ENCODE measurements at places on chromosomes 7 and 10. TPM values are rescaled to one million over a fixed set of nuclear protein-coding genes. Genes with fewer than 3 reads are reported as not detected.

HUS1 gene
- 9.6 TPM for total RNA-seq

- DNase-seq, result no peak
Observed at GRCh38 chr10:98235846-98236245, 32.1 kb downstream of the LOXL4 start.

GRCh38 chr7:54874804-54875203 is 115.8 kb upstream of the SEC61G start:
- no peak for DNase-seq

GRCh38 chr10:32957341-32958084 is 517 bp downstream of the ITGB1 start:
- peak; percentile 51 for DNase-seq

SEMA3A gene
- 10.4 TPM for total RNA-seq

GRCh38 chr7:151137791-151138152 is 29.7 kb downstream of the GBX1 start:
- DNase-seq, result no peak

DNA sequence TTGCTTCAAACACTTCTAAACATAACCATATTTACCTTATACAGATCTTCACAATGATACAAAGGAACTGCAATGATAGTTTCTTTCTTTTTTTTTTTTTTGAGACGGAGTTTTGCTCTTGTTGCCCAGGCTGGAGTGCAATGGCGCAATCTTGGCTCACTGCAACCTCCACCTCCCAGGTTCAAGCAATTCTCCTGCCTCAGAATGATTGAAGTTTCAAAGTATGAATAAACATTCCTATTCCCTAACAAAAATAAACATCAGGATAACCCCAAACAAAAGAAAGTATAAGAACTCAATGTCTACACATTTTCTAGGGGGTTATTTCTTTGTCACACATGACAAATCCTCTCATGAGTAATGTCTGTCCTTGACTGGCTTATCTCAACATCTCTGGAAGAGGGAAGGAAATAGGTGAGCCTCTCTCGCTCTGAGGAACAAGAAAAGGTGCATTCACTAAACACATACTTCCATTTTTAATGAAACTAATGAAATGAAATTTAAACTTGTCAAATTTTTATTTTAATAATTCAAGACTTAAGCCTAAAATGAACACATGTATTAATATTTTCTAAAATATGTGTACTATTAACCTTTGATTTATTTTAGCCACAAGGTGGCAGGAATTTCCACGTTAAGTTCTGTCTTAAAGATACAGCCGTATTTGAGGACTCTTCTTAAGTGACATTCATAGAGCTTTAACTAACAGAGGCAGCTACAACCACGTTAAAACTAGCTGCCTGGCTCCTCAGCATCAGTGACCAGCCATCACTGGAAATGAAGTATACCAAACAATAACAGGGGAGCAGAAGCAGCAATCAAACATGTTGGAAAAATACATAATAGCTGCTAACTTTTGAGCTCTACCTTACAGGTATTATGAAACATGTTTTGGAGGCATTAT is 58.3 kb downstream of the MALSU1 start:
- peak; percentile 61 for DNase-seq

DNA sequence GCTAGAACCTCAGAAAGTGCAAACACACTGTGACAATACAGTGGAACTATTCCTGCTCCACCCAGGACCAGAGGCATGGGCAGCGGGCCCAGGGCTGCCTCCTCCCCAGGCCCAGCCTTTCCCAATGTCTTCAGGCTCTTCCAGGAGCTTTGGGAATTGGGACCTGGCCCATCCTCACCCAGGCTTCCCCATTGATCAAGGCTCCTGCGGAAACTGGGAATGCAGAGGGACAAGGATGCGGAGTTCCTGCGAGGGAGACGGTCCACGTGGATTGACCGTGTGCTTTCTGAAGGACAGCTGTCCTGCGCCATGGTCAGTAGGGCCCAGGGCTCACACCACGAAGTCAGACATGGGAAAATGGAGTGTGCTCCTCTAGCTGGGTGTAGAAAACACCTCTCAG is 56.6 kb downstream of the CSGALNACT2 start:
- no peak for DNase-seq

- no peak for DNase-seq
Observed at GRCh38 chr10:10910634-10911033, 107.0 kb upstream of the CELF2 start.

CPA2 gene
- 1.9 TPM for total RNA-seq

- DNase-seq, result no peak
Observed at GRCh38 chr7:151456782-151457181, 16.8 kb upstream of the CRYGN start.

FAM25G gene
- not detected for total RNA-seq

MTG1 gene
- total RNA-seq, result 40.4 TPM

KCND2 gene
- 3.4 TPM for total RNA-seq

DNA sequence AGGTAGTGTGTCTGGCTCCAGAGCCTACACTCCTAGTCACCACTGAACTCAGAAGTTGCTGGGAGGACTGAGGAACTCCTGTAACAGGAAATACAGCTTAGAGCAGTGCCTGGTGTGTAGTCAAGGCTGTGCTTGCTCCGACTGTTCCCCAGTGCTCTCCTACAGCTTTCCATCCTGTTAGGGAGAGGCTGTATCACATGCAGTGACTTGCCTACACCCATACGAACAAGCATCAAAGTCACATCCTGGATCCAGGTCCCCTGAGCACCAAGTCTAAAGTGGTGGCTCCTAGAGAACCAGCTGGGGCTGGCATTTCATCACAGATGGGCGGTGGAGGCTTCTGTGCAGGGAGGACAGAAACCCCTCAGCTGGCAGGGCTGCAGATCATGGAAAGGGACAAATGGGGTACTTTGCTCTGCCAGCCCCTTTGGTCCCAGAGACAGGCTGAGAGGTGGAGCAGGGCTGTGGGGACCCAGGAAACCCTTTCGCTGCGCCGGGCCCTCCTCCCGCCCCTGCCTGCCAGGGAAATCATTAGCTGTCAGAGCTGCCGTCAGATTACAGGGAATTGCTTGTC is 7.7 kb downstream of the ASB10 start:
- no peak for DNase-seq

ASB13 gene
- 7.0 TPM for total RNA-seq

GRCh38 chr7:26789481-26790184 is 74.8 kb downstream of the SKAP2 start:
- DNase-seq, result no peak

PKD2L1 gene
- not detected for total RNA-seq

GRCh38 chr7:152136686-152137085 is 111.2 kb downstream of the GALNT11 start:
- DNase-seq, result peak; percentile 84

- DNase-seq, result no peak
Observed at GRCh38 chr10:24467136-24467535, 256.6 kb downstream of the ARHGAP21 start.
